ENCODE measurements at places on chromosomes 5 and 9.

DNA sequence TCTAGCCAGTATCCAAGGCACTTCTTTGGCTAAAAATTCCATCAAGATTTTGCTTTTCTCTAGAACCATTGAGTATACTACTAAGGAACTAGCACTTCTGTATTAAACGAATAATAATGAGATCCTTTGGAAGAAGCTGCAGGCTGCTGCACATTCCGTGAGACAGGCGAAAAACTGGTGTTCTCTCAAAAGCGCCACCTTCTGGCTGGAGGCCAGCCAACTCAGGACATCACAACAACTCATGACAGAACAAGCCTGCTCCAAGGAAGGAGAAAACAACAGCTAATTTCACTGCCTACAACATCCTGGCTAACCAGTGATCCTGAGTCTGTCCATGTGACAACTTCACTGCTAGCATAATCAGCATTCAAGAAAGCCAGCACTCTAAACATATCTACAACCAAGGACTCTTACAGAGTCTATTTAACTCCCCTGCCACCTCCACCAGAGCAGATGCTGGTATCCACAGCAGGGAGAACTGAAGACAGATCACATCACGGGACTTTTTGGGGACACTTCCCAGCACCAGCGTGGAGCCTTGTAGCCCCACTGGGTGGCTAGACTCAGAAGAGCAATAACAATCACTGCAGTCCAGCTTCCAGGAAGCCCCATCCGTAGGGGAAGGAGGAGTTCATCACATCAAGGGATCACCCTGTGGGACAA is 150.5 kb downstream of the YTHDC2 start:
- DNase-seq = no peak

DNA sequence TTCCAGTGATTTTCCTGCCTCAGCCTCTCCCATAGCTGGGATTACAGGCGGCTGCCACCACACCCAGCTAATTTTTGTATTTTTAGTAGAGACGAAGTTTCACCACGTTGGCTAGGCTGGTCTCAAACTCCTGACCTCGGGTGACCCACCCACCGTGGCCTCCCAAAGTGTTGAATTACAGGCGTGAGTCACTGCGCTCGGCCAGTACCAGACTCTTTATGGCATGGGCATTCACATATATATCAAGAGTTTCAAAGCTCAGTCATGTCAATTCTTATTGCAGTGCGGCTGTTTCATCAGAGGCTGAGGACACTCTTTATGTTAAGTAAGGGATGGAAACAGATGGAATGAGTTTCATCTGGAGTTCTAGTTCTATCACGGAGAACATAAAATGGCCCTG is 315.2 kb upstream of the CDH6 start:
- DNase-seq = no peak

DNA sequence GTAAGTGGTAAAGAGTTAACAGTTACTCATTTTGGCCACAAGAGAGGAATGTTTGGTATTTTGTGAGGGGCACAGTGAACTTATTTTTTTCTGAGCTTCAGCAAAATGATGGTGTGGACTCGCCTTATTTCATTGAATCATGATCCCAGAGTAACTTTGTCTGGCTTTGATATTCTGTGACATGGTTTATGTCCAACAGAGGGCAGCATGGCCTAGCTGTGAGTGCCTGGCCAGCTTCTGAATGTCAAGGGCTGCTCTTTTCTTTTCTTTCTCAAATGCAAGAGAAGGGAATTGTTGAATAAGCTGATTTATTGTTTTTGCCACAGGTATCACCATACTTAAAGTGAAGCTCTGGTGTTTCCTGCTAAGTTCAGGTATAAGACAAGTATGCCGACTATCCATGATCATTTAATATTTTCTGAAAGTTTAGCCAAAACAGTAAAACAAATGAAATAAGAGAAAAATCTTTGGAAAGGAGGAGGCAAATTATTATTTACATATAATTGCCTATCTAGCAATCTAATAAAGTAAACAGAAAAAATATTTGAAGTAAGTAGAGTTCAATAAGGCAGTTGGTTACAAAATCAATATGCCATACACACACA is 31.7 kb downstream of the MRPL22 start:
- DNase-seq = no peak

DNA sequence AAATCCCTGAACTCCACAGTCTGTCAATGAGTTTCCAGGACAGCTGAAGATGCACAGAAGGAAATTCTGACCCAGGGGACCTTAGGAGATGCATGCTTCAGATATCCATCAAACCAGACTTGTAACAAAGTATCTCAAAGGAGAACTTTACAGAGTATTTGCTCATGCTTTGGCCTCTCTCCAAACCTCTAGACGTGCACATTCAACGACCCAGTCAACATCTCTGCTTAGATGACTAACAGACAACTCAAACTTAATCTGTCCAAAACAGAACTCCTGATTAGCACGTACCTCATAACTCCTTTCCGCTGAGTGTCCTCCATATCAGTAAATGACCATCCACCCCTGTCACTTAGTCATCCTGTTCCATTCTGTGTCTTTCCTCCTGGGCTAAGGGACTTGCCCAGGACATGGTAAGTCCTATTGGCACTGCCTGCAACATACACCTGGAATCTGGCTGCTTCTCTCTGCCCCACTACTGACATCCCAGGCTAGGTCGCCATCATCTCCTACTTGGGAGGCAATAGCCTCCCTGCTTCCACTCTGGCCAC is 107.4 kb downstream of the LMNB1 start:
- DNase-seq = no peak

GRCh38 chr9:84296146-84296843 is 44.3 kb downstream of the SLC28A3 start:
- DNase-seq = no peak

Measured in stimulated activated CD8-positive, alpha-beta memory T cell treated with anti-CD3 and anti-CD28 coated beads, Interleukin-15, amount 100 ng/mL, for 4 hours (primary cell).